ENCODE measurements at places on chromosomes 1 and 21. TPM values are rescaled to one million over a fixed set of nuclear protein-coding genes. Genes with fewer than 3 reads are reported as not detected.

GRCh38 chr1:94463765-94464330 lies 45.7 kb downstream of the ABCD3 start:
- no peaks in the 10 kb centered on the region for H3K27me3 ChIP-seq
- H3K4me3 ChIP-seq = peak overlapping the region; percentile 9
- DNase-seq = peak; percentile 46
- peaks cover 51% of the 10 kb centered on the region for H3K36me3 ChIP-seq
- peaks cover 4% of the 10 kb centered on the region for H3K4me1 ChIP-seq

PRAMEF2 gene
- total RNA-seq = not detected

- peak overlapping the region; percentile 82 for H3K4me3 ChIP-seq
- peak; percentile 87 for DNase-seq
- peak overlapping the region; percentile 33 for H3K27ac ChIP-seq
- peaks cover 31% of the 10 kb centered on the region for H3K36me3 ChIP-seq
Observed at GRCh38 chr21:46325073-46325912, 1.3 kb downstream of the PCNT start.

GRCh38 chr21:44838951-44839350 lies 21.1 kb upstream of the SUMO3 start:
- H3K36me3 ChIP-seq = no peaks in the 10 kb centered on the region
- H3K4me1 ChIP-seq = no peaks in the 10 kb centered on the region
- DNase-seq = no peak
- no peak overlapping the region for H3K4me3 ChIP-seq
- no peaks in the 10 kb centered on the region for H3K27me3 ChIP-seq

DNA sequence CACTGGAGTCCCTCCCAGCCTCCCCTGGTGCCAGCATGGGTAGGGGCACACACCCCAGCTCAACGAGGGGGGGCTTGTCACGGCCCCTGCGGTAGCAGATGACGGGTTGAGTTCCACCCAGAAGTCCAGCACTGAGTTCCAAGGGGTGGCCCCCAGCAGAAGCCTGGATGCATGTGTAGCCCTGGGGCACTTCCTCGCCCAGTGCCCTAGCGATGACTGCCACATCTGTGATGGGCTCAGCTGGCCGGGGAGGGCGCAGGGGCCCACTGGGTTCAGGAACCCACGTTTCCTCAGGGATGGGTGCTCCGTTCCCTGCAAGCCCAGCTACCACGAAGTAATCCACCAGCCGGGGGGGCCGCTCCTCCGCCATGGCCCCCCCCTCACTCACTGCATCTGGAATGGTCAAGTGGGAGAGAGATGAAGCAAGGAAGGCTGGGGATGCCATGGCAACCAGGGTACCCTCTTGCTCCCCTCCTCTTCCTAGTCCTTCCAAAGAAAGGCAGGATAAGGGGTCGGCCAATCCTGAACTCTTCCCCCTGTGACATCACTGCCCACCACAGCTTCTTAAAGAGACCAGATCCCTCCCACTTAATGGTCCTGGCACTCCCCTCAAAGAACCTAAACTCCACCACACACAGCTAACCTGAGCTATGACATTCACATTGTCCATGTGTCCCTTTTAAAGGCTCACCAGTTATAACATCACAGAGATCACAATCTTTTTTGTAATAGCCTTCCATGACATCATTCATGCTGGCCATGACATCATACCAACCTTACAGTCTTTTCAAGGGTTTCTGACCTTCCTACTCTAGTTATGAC lies 2.3 kb downstream of the DENND4B start:
- H3K4me1 ChIP-seq = no peaks in the 10 kb centered on the region
- no peak for DNase-seq
- peak overlapping the region; percentile 92 for H3K4me3 ChIP-seq

DNA sequence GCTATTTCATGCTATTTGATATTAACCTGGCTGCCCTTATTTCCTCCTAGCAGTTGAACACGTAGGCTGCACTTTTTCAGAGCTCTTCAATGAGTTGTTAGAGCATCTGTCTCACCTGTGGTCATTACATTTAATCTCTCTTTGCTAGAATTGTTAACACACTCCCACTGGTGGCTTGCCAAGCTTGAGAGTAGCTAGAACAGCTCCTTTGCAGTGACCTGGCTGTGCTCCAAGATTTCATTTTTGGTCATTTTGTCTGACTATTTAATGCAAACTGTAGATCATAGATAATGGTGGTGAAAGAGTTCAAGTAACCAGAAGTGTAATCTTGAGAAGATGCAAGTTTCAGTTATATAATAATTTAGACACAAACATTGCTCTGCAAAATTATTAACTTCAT lies 105.6 kb downstream of the LRRC7 start:
- H3K4me1 ChIP-seq = no peaks in the 10 kb centered on the region
- DNase-seq = no peak
- no peaks in the 10 kb centered on the region for H3K36me3 ChIP-seq

GRCh38 chr21:44718571-44718970 lies 7.2 kb upstream of the TSPEAR start:
- no peak overlapping the region for H3K4me3 ChIP-seq
- peaks cover 5% of the 10 kb centered on the region for H3K27me3 ChIP-seq
- no peaks in the 10 kb centered on the region for H3K4me1 ChIP-seq
- peak; percentile 83 for DNase-seq
- H3K27ac ChIP-seq = no peak overlapping the region
- H3K36me3 ChIP-seq = no peaks in the 10 kb centered on the region

GRCh38 chr1:206809504-206810084 lies 37.3 kb upstream of the IL10 start:
- DNase-seq = peak; percentile 68
- no peak overlapping the region for H3K27ac ChIP-seq
- peaks cover 6% of the 10 kb centered on the region for H3K27me3 ChIP-seq
- H3K4me1 ChIP-seq = no peaks in the 10 kb centered on the region

LRRC7 gene
- 1.4 TPM for total RNA-seq

DNA sequence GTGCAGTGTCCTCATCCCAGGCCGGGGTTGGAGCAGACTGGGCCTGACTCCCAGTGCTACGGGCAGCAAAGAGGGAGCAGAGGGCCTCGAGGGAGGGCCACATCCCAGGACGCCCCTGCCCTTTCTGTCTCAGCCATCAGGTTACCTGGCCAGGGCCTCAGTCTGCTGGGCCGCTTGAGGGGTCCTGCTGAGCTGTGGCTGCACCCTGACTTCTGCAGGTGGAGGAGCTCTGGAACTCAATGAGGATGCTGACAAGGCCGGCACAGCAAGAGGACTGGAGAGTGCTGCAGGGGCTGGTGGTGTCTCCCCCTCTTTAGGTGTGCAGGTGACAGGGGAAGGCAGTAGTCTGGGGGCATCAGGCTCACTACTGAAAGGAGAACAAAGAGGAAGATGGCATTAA lies 3.3 kb downstream of the ZNF692 start:
- H3K27me3 ChIP-seq = peaks cover 6% of the 10 kb centered on the region
- no peak overlapping the region for H3K4me3 ChIP-seq
- no peaks in the 10 kb centered on the region for H3K4me1 ChIP-seq
- no peak for DNase-seq
- no peak overlapping the region for H3K27ac ChIP-seq
- H3K36me3 ChIP-seq = peaks cover 29% of the 10 kb centered on the region

DNA sequence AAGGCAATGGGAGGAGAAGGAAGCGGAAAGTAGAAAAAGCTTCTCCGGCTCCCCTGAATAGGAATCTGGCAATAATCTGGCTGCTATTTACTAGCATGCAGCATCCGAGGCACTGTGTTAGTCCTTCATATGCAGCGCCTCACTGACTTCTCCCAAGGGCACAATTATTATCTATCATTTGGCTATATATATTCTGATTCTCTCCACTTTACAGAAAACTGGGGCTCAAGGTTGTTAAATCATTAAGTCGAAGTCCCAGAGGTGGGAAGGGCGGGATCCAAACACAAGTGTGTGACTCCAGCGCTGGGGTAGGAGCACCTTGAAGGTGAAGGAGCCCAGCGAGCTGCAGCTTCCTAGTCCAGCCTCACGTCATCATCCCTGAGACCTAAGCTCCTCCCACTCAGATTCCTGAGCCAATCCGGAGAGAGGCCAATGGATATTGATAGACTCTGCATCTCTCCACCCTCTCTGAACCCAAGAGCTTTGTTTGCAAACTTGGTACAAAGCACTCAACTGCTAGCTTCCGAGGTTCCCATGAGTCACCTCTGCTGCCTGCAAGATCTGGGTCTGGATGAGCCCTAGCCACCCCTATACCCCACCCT lies 16.6 kb upstream of the EYA3 start:
- no peaks in the 10 kb centered on the region for H3K27me3 ChIP-seq
- peak overlapping the region; percentile 68 for H3K4me3 ChIP-seq
- no peaks in the 10 kb centered on the region for H3K36me3 ChIP-seq

TMPRSS2 gene
- 4.3 TPM for total RNA-seq

KLF17 gene
- not detected for total RNA-seq

PYHIN1 gene
- total RNA-seq = not detected

DNA sequence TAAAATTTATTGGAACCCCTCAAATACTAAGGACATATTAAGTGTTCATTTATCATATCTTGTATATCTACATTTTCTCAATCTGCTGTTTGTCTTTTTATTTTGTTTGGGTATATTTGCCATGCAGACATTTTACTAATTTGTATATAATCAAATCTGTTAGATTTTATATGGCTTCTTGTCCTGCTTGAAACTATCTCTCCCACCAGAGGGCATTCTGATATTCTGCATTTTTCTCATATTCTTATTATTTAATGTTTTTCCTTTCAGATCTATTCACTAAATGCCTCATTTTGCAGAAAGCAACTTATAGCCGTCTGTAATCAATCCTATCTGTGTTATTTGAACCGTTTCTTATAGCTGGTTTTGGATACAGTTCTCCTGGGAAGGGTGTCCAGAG lies 745.5 kb downstream of the LRRIQ3 start:
- DNase-seq = no peak
- no peaks in the 10 kb centered on the region for H3K27me3 ChIP-seq
- H3K4me3 ChIP-seq = no peak overlapping the region
- no peaks in the 10 kb centered on the region for H3K4me1 ChIP-seq
- H3K36me3 ChIP-seq = no peaks in the 10 kb centered on the region
- no peak overlapping the region for H3K27ac ChIP-seq

DNA sequence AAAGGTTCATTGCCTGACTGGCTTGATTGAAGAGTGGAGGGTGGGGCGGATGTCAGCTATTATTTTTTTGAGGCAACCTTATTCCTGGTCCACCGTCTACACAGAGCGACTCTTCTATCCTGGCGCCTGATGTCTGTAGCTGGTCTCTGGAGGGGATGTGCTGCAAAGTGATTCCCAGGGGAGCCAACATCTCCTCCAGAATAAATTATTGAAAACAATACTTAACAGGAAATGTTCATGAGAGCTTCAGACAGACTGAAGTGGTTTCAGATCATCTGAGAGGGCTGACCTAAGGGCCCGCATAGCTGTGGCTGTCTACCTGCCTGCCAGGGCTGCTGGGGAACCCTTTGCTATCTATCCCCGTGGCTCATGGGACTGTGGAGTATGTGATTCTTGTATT lies 66.7 kb downstream of the TEX35 start:
- no peaks in the 10 kb centered on the region for H3K4me1 ChIP-seq
- DNase-seq = no peak
- H3K36me3 ChIP-seq = no peaks in the 10 kb centered on the region
- no peak overlapping the region for H3K4me3 ChIP-seq

CELSR2 gene
- 16.9 TPM for total RNA-seq

GRCh38 chr1:233245191-233245765 lies 50.2 kb downstream of the PCNX2 start:
- H3K36me3 ChIP-seq = peaks cover 4% of the 10 kb centered on the region
- peaks cover 55% of the 10 kb centered on the region for H3K27me3 ChIP-seq
- no peak overlapping the region for H3K4me3 ChIP-seq
- peaks cover 3% of the 10 kb centered on the region for H3K4me1 ChIP-seq

Measured in endodermal cell (in vitro differentiated cells).